Progenitor cell of endocrine pancreas (in vitro differentiated cells): ENCODE measurements at places on chromosomes 16 and 17. TPM values are rescaled to one million over a fixed set of nuclear protein-coding genes. Genes with fewer than 3 reads are reported as not detected.

The TMEM88 gene
- 11.3 and 15.8 TPM in 2 replicates for total RNA-seq

The QPRT gene
- total RNA-seq, result 106 and 115 TPM in 2 replicates

The RCVRN gene
- total RNA-seq, result not detected in 2 replicates

The CMTM2 gene
- 0.58 TPM in 1 of 2 replicates, not detected in the other for total RNA-seq

The SPATA22 gene
- not detected in 2 replicates for total RNA-seq

The KRT36 gene
- not detected in 2 replicates for total RNA-seq

The SLC13A2 gene
- 0.29 and 0.31 TPM in 2 replicates for total RNA-seq

The GAST gene
- total RNA-seq, result 28.1 and 32.0 TPM in 2 replicates

The C17orf107 gene
- 3.6 and 3.7 TPM in 2 replicates for total RNA-seq

The HES7 gene
- total RNA-seq, result 0.47 TPM in 1 of 2 replicates, not detected in the other

The ZFP3 gene
- 0.98 and 1.3 TPM in 2 replicates for total RNA-seq

The FBXL16 gene
- 4.3 TPM in 2 replicates for total RNA-seq

The ACSM3 gene
- 119 and 131 TPM in 2 replicates for total RNA-seq
